ENCODE measurements at places on chromosomes 12 and 14.
A peak's percentile ranks its signal among the peaks of the same experiment; 100 is the strongest.

DNA sequence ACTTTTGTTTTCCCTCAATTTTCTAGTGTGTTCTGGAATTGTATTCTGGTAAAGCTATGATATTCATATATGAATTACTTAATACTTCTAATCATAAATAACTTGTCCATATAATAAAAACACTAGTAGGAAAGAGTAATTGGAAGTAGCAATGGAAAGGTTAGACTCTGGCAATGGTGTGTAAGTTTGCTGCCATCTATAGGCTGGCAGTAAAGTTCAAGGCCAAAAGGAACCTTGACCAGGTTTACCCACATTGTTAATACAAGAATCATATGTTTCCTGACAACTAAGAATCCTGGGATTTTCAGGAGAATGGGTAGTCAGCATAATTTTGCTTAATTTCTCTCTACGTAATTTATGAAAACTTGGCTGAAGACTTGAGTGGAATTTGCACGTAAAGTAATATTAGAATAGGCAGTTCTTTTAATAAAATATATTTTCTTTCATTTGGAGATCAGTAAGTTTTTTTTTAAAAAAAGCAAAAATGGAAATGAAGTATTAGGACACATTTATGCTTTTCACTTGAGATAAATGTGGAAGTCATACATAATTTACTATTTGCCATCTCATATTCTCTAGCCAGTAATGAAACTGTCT lies 926.7 kb downstream of the GALC start:
- DNase-seq, result no peak

DNA sequence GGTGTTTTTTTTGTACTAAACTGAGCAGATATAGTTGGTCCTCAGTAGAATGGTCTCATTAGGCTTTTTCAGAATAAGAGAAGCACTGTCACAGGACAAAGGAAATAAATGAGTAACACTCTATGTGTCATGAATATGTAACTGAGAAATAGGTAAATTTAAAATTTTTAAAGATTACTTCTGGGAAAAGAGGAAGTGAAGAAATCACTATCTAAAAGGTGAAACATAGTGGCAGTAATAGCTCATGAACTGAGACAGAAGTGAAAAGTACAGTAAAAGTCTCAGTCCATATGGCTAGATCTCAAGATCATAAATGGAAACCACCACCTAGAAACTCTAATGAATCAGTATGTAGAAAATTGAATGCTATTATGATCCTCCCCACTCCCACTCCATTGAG lies 89.3 kb upstream of the TTC7B start:
- no peak for DNase-seq

DNA sequence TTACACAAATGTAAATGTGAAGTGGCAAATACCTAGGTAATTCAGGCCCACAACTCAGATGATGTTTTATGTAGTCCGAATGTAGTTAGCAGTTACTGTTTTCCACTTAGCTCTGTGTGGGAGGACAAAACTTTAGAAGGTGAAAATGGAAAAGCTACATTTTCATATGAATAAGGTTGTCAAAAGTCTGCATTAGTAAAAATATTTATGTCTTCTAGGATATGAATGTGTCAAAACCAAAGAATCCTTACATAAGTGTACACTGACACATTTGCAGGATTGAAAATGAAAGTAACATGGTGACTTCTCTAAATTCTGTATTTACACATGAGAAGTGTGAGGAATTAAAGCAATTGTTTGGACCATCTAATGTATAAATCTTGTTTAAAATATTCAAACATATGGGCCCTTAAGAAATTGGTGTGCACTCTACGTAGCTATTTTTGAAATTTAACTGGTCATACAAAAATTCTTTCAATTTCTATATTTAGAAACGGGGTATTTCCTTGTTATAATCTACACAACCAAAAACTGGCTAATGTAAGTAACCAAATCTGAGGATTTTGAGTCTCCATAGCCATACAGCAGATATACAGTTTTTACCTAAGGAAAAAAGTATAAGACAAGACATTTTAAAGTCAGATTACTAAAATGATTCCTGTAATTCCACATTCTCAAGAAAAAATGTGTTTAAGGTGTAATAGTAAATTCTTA lies 5.4 kb downstream of the CDKN1B start:
- peak; percentile 85 for DNase-seq

DNA sequence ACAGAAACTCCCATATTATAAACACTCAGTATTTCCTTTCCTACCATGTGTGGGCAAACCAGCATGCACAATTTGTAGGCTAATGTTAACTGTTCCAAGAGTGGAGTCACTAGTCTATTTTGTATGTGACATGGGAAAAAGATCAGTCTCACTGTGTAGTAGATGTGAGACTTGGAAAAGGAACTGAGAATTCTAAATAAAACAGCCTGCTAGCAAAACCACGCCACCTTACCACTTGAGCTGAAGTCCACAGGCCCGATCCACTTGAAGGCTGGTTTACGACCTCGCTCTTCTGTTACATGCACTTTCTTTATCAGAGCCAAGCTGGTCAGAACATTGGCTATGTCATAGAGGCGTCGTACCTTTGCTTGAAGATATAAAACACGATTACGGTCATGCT lies 22.5 kb downstream of the E2F7 start:
- DNase-seq, result no peak

DNA sequence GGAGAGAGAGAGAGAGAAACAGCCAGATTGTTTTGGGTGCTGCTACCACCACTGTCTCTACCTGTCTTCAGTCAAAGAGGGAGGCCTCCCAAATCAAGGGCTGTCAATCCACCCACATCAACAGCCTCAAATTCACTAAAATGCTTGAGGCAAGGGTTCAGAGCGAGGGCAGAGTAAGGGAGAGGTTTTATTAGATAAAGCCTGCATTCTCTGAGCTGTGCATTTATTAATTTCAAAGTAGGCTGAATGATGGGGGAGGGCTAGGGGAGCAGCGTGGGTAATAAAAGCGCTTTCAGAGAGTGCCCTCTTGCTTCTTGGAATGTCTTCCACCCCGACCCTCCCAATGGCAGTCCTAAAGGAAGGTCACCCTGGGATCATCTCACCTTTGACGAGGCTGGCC lies 636.5 kb upstream of the TBX3 start:
- DNase-seq, result no peak

- DNase-seq, result no peak
These were observed 6.3 kb downstream of the SIVA1 start for GRCh38 chr14:104758981-104759969.

DNA sequence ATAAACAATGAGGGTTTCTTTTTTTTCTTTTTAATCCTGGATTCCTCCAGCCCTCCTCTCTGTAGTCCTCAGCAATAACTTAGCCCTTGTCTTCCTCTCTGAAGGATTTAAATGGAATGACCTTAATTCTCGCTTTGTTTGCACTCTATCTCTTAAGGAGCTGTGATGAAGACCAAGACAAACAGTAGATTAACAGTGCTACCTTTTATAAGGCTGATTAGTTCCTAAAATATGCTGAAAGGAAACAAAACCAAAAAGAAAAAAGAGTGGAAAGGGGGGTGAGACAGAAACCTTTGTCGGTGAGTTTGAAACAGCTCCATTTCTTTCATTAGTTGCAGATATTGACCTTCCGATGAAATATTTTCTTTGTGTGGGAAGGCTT lies 38.7 kb upstream of the PTCSC3 start:
- no peak for DNase-seq
